ENCODE measurements at places on chromosomes 1 and 21. TPM values are rescaled to one million over a fixed set of nuclear protein-coding genes. Genes with fewer than 3 reads are reported as not detected.

The URB1 gene
- total RNA-seq: 20.6 TPM

- DNase-seq: no peak
Observed at GRCh38 chr1:96418969-96419368, 302.6 kb upstream of the PTBP2 start.

DNA sequence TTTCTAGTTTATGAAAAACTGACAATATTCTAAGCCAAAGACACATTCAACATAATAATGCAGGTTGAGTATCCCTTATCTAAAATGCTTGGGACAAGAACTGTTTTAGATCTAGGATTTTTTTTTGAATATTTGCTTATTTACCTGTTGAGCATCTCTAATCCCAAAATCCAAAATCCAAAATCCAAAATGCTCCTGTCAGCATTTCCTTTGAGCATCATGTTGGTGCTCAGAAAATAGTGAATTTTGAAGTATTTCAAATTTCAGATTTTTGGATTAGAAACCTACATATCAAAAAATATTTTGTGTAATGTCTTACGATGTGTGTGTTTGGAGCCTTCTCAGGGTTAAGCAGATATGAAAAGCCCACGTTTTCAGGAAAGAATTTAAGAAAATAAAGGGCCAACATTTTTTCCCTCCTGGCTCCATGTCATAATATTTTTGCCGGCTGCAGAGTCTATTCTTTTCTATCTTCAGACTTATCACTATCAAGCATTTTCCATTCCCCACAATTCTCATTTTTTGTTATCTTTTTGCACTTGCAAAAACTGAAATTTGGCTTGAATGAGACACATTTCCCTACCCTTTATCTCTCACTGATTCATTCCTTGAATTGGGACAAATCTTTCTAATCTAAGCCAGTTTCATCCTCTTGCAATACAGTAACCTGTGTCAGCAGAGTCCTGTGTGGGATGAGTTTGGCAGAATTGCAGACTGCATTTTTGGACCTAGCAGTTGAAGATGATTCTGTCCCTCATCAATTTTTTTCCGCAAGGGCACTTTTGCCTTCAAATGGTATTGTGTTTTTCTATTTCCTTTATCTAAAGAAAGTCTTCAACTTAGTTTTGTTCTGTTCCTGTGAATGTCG is 233.9 kb downstream of the DISC1 start:
- DNase-seq: no peak

- no peak for DNase-seq
Observed at GRCh38 chr1:6653436-6654290, 29.0 kb downstream of the THAP3 start.

DNA sequence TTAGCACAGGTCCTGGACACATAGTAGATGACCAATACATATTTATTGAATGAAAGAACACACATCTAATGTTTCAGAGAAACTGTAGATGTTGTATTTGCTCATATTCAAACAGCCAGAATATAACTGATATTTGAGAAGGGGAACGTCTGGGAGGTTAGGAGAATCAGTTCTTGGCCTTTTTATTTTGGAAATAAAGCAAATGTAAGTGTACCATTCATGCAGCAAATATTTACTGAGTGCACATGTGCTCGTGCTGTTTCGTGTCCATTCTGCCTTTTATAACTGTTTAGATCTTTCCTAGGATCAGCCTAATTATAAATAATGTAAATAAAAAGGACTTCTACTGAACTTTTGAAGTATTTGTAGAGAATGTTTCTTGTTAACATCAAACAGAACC is 103.8 kb downstream of the GREM2 start:
- no peak for DNase-seq
